ENCODE measurements at places on chromosomes 7 and 10.

DNA sequence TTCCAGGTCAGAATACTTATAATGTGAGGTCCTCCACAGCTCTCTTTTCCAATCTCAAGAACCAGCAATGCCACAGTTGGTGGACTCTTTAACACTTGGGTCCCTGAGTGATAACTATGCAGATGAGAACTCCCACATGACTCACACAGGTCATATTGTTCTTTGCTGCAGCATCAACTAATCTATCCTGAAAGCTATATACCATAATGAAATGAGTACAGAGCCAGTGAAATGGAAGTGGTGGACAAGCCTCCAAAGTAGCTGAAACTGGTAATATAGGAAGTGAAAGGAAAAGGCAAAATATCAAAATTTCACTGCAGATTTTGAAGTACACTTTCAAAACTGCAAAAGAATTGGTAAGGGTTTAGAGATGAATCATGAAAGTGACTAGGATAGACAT, 45.6 kb downstream of the SORCS1 start:
- no peak for DNase-seq

DNA sequence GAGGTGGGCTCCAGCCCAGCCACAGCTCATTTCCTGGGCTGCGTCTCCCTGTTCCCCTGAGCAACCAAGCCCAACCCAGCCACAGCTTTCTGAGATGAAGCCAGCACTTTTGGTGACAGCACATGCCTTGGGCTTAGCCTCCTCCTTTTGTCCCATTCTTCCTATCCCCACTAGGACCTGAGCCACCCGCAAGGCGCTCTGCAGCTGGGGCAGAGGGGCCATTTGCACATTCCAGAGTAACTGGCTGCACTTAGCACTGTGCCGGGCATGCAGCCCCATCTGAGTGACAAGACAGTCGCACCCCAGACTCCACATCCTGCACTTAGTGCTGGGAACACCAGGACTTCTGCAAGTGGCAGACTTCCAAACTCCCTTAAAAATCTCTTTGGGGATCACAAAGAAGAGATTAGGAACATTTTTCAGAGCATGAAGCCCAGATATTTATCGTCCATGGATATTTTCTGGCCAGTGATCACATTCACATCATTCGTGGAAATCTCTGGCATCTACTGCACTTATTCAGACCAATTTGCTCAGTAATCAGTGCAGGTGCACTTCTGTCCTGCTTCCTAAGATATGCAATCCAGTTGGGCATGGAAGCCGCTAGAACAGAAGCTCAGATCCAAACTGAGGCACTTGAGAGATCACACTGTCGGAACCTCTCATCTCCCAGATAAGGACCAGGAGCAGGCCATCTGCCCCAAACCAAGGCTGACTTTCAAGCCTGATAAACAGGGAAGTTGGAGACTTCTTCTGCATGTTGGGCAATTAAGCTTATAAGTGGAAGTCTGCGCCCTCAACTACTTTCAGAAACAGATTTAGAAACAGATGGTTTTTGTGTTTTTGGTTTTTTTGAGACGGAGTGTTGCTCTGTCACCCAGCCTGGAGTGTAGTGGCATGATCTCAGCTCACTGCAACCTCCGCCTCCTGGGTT, 26.4 kb downstream of the CHST15 start:
- no peak for DNase-seq

DNA sequence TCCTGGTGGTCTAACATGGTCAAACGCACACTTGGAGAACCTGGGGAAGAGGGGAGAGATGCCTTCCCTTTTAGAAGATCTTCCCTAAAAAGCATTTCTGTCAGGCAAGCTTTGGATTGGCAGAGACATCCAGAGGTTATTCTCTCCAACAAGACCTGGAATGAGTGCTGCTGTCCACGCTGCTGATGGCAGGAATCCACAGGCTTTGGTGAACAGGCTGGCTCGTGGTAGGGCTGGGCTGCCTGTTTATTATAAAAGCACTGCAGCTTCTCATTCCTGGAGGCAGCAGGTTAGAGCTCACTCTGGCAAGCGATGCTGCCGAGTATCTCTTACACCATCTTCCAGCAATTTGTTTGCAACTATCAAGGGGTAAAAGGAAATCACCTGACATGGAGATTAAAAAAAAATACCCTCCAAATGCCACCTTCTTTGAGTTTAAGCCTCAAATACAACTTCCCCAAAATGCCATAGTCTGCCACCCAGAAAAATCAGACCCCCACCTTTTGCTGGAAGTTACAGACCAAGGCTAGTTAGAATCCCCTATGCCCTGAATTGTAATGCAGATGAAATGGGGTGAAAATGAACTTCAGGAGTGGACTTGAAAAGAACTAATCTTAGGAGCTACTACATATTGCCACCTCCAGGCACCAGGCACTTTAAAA, 152.1 kb upstream of the KMT2E start:
- no peak for DNase-seq

- DNase-seq = no peak
These were observed 70.2 kb downstream of the ABCC2 start for GRCh38 chr10:99852481-99853213.

GRCh38 chr7:158075633-158076001, 512.0 kb downstream of the PTPRN2 start:
- no peak for DNase-seq

DNA sequence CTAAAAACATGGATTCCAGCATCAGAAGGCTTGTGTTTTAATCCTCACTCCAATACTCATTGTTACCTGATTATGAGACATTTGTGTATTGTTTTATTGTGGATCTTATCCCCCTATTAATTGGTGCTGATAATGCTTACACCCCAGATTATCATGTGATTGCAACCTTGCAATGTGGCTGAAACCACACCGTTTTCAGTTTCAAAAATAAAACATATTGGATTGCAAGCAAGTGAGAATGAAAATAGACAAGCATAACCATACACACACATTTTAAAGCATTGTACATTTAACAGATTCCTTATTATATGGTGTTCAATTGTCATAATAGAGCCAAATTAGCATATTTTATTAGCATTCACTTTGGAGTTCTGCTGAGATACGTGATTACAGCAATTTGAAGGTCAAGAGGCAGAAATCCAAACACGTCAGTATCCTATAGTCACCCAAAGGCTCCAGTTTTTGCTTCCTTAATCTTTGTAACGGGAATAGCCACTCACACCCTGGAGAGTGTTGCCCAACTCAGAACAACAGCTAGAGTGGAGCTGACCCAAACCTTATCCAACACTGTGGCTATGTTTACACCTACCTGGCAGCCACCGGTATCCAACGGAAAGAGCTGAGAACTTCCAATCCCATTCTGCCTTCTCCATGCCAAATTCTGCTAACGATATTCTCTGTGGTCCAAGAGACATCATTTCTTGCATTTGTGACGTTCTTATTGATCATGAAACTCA, 317.1 kb upstream of the KLF6 start:
- no peak for DNase-seq

DNA sequence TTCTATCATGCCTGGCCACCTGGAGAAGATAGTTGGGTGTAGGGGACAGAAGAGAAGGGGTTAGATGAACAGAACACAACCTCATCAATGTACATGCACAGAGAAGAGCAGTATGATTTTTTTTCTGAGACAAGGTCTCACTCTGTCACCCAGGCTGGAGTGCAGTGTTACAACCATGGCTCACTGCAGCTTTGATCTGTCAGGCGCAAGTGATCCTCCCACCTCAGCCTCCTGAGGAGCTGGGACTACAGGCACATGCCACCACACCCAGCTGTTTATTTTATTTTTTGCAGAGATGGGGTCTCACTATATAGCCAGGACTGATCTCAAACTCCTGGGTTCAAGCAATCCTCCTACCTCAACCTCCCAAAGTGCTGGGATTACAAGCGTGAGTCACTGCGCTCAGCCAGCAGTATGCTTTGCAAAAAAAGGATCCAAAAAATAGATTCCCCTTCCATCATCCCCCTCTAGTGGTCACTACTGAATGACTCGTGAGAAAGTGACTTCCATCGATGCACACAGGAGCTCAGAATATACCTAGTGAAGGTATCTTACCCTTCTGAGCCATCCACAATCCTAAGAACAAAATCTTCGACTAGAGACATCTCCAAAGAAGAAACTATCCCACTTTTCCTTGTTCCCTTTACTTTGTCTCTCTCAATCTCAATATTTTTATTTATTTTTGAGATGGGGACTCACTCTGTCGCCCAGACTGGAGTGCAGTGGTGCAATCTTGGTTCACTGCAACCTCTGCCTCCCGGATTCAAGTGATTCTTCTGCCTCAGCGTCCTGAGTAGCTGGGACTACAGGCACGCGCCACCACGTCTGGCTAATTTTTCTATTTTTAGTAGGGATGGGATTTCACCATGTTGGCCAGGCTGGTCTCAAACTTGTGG, 21.0 kb downstream of the ZCWPW1 start:
- no peak for DNase-seq

DNA sequence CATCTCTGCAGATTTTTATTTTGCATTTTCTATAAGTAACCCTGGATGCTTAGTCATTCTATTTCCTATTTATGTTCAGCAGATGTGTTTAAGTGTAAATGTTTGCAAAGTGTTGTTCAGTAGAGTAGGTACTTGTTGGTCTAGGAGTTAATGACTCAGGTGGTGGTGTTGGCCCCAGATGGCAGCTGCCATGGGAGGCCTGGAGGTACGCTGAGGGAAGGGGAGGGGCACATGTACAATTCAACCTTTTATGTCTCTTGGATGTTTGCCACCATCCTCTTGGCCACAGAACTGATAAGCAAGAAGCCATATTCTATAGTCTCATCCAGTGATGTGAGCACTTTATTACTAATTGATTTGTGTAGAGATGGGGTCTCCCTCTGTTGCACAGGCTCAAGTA, 68.1 kb upstream of the SLC39A12 start:
- no peak for DNase-seq

DNA sequence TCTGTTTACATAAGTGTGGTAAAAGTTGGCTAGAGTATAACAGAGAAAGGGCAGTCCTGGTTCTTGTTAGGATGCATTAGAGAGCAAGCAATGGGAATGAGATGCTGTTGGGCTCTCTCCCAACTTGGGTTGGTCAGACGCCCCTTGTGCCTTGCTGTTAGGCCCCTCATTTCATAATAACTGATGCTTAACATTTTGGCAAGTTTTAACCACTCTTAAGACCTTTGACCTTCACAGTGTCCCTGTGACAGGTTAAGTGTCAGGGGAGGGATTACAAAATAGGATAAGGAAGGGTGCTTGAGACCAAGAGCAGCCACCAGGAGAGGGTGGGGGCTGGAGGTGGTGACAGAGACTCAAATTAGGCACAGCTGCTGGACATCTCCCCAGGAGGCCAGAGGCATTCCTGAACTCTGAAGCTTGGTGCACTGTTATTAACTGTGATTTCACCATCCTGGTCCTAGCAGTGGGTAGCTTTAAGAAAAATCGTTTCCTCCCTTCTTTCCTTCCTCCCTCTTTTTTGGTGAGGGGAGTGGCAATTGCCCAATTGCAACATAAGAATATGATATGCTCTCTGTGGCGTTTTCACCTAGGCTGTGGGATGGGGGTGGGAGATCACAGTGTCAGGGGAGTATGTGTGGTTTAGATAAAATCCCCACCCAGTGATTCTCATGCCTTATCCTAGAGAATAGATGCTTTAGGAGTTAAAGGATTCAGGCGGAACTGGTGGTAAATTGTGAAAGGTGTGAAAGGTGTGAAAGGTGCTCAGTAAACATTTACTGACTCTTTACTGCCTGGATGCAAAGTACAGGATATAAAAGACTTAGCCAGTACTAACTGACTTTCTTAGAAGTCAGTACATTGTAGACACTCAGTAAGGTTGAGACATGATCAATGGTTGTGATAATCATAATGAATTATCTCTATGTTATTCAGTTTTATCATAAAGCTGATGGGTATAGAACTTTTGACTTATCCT, 270.5 kb downstream of the BICC1 start:
- DNase-seq = no peak

DNA sequence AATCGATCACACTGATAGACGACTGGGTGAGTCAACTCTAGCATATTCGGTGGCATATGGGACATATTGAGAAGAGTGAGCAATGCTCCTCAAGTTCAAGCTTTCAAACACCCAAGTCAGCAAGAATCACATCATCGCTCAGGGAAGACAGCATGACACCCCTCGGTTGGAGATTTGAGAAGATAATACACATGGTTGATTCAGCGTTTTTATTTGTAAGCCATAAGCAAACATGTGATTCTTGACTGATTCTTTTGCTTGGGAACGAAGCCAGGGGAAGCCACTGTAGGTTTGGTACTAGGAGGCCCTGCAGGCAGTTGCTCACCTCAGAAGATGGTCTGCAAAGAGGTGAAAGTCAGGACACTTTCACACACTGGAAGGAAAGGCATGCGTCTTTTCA, 12.6 kb downstream of the UCMA start:
- DNase-seq = no peak

- DNase-seq = no peak
These were observed 110.8 kb upstream of the FGFR2 start for GRCh38 chr10:121708728-121709674.

DNA sequence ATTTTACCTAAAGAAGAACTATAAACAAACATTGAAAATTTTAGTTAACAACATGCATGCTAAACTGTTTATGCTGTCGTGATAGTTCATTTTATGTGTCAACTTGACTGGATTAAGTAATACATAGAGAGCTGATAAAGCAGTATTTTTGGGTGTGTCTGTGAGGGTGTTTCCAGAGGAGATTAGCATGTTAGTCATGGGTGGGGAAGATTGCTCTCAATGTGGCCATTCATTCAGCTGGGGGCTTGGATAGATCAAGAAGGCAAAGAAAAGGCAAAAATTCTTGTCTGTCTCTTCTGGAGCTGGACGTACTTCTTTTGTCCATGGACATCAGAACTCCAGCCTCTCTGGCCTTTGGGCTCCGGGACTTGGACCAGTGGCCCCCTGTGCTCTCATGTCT, 172.9 kb upstream of the SEMA3E start:
- no peak for DNase-seq

- DNase-seq = no peak
These were observed 287.4 kb downstream of the CACNA2D1 start for GRCh38 chr7:82156168-82156567.

DNA sequence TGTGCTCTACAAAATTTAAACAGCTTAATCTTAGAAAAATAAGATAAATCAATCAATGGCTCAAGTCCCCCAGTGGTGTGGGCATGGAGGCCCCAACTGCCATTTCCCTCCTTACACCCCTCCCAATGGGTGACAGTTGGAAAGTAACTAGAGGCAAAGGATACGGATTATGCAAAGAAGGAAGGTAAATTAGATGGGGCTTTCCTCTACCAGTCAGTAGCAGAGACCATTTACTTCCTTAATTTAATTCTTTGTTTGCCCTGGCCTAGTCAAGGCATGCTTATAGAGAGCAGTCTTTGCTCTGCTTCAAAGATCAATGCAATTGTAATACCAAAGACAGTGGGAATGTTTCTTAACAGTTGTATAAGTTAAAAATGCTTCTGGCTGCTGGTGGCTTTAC, 63.3 kb upstream of the PAPSS2 start:
- DNase-seq = no peak

- no peak for DNase-seq
These were observed 108.9 kb downstream of the ITGB8 start for GRCh38 chr7:20439416-20440185.

Data from SIG-M5 (cell line).